CD4-positive, alpha-beta T cell treated with Interleukin-6 at 100 ng/mL for 8 hours (primary cell): ENCODE measurements at places on chromosomes 6 and 20.
A peak's percentile ranks its signal among the peaks of the same experiment; 100 is the strongest.

DNA sequence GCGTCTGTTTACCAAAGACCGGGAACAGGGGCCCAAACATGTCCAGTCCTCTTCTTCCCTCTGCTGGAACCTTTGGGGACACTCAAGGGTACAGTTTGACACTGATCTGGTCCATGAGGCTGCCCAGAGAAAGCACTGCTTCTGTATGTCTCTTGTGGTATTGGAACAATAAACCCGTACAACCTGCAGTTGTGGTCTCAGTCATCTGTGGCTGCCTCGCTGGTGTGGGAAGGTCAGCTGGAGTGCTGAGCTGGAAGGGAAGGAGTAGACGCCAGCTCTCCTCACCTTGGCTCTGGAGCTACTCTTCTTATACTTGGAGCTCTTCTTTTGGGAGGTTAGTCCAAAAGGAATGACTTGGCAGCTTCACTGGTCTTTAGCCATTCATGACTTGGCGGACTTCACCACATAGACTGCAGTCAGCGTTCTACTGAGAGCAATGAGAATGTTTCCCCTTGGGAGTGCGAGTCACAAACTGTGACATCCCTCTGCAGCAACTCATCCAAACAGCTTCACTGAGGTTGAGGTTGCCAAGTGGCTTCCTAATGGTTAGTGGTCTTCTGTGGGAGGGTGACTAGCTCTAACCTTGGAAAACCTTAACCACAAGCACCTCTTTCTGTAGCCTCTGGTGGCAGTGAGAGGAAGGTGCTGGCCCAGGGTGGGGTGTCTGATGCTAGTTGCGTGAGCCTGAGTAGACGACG is 81.2 kb downstream of the ASXL1 start:
- no peak for DNase-seq

DNA sequence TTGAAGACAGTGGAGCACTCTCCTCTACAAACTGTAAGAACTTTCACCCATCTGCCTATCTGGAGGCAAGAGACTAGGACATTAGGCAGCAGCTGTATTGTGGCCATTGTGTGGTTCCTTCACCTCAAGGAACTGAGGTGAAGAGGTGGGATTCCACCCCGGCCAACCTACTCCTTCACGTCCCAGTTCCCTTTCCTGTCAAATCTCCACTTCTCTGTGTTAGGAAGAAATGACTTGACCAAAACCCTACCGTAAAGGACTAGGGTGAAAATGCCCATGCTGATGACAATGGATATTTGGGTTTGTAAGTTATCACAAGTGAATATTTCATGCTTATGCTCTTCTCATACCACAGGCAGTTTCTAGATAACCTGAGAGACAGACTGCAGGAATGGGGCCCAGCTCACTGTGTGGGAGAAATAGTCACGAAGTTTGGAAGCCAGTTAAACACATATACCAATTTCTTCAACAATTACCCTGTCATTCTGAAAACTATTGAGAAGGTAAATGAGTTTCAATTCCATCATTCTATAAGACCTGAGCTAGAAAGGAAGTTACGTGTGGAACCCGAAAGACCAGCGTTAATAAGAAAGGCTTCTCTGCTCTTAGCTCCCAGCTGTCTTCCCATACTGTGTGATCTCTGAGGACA is 86.6 kb downstream of the ECT2L start:
- no peak for DNase-seq

GRCh38 chr6:79778816-79779215 is 147.7 kb downstream of the SH3BGRL2 start:
- no peak for DNase-seq

DNA sequence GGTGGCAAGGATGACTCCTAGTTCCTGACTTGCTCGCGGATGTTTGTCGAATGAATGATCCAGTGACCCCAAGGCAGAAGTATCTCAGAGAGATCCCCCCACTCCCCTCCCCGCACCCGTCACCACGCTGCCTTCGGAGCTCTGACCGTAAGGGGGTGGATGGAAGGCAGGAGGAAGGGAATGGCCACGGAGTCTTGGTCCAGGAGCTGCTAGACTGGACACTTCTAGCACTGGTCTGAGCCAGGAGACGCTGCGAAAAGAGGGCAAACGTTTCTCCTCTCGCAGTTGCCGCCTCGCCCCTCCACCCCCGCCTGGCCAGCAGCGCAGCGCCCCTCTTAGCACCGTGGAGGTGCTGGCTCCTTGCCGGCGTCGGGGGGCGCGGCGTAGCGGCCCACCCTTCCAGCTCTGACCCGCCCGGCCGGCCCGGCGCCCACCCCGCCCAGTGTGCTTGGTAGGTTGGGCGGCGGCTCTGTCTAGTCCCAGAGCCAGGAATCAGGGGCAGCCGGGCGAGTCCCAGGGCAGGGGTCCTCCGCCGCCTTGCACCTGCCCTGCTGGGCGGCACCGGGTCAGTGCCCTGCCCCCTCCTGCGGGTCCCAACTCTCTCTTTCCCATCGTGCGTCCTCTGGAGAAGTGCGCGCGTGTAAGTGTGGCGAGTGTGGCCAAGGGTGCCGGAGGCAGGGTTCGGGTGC is 2.4 kb upstream of the DBNDD2 start:
- DNase-seq: no peak

DNA sequence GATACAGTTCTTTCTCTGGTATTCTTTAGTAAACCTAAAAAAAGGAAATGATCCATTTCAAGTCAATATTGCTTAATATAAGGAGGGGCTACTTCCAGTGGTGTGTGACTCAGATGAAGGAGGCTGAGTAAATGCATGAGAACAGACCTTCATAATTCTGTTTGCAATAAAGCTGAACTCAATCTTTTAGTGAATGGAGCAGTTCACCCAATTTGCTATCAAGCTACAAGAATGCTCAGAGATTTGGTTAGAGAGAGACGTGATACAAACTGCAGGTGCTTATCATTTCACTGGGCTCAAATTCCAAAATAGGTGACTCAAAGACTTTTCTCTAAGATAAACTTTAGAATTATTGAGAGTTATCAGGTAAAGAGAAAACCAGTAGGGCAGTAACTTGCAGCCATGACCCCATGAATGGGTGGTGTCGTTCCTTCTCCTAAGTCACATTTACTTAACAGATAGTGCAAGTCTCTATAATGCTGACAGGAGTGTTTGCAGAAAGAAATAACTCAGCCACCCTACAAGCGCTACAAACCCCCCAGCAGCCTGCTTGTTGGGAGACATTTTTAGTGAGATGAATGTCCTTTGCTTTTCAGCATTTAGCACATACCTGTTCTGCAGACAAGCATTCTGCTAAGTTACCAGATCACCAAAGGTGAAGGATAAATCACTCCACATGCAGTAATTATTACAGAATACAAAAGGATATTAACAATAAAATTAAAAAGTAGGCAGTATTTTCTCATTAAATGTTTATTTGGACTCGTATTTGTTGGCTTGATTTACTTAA is 16.4 kb upstream of the BLOC1S5 start:
- DNase-seq: no peak

DNA sequence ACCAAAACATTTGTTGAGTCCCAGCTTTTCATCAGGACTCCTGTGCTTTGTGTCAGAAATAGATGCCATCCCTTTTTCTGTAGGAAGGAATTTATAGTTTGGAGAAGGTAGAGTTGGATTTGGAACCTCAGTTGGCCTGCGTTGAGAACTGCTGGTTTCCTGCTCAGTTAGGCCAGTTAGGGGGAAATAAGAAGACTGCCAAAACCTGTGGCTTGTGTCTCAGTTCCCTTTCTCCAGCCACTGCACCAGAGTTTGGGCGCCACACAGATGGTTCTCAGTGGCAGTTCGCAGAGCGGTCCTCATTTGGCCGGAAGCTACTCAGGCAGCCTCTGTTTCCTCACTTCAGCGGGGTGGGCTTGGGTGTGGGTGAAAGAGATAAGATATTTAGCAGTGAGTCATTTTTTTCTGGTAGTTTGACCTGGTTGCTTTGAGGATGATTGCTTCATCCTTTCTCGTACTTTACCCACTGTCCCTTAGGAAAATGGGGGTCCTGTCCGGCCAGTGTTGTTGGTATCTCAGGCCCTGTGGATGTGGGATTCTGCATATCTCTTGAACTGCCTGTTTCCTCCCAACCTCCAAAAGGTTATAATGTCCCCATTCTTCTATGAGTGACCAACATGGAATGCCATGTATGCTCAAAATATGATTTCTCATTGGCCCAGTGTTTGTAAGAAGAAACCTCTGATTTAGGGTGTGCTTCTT is 53.7 kb downstream of the JARID2 start:
- peak; percentile 18 for DNase-seq

GRCh38 chr6:6657085-6657819 is 68.7 kb downstream of the LY86 start:
- DNase-seq: no peak

DNA sequence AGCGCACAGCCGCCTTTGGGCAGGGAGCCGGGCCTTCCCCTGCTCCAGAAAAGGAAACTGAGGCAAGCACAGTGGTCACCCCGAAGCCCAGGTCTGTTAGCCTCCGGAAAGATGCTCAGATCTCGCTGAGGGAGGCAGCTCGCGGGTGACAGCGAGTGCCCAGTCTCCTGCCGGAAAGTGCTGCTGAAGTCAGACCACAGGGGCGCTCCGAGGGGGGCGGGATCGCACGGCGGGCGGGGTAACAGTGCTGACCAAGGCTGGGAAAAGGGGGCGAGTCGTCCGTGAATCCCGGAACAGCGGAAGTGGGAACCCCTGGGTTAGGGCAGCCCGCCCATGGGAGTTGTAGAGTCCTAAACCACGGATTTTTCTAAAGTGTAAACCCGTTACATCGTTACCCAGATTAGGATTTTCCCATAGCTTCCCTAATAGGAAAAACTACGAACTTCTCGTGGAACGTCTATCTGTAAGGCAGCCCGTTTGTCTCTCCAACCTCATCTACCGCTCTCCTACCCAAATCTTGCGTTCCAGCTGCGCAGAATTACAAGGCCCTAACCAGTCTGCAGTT is 504 bp downstream of the VPS16 start:
- DNase-seq: no peak

DNA sequence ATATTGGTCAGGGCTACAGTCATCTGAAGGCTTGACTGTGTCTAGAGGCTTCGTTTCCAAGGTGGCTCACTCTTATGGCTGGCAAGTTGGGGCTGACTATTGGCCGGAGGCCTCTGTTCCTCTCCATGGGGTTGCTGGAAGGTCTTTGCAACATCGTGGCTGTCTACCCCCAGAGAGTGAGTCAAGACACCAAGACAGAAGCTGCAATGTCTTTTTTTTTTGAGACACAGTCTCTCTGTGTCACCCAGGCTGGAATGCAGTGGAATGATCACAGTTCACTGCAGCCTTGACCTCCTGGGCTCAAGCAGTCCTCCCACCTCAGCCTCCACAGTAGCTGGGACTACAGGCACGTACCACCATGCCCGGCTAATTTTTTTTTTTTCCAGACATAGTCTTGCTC is 29.4 kb upstream of the KIF3B start:
- DNase-seq: no peak

GRCh38 chr6:40946738-40947301 is 92.2 kb downstream of the UNC5CL start:
- DNase-seq: no peak

DNA sequence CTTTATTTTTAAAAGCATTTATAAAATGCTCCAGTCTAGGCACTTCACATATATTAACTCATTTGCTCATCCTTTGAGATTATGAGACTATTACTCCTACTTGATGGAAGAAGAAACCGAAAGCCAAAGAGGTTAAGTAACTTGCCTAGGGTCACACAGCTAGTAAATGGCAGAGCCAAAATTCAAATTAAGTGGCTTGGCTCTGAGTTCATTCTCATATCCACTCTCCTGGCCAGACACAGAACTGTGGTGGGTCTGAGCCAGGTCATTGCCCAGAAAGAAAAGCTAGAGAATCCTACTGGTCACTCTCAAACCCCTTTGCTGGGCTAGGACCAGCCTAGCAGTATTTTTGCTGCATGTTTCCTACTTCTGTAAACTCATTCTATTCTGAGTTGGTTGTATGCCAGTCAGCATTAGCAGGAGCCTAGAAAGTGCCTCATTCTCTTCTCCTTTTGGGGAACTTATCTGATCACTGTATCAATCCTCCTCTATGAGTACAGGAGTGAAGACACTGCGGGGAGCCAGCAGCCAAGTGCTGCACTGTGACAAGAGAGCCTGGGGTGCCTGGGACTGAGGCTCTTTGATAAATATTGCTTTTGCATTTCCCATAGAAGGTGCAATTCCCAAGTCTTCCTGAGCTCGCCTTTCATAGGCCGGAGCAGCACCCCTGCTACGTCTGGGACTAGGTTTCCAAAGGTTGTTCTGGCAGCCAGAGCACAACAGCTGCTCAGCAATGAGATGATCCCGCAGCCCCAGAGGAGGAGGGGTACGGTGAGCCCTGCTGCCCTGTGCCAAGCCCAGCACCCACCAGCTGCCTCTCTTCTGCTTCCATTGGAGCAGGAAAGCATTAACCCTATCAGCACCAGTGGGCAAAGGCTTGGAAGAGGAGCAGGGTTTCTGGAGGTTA is 728.3 kb downstream of the MAFB start:
- no peak for DNase-seq

- no peak for DNase-seq
Measured at GRCh38 chr6:144657691-144658090, 372.6 kb downstream of the UTRN start.

DNA sequence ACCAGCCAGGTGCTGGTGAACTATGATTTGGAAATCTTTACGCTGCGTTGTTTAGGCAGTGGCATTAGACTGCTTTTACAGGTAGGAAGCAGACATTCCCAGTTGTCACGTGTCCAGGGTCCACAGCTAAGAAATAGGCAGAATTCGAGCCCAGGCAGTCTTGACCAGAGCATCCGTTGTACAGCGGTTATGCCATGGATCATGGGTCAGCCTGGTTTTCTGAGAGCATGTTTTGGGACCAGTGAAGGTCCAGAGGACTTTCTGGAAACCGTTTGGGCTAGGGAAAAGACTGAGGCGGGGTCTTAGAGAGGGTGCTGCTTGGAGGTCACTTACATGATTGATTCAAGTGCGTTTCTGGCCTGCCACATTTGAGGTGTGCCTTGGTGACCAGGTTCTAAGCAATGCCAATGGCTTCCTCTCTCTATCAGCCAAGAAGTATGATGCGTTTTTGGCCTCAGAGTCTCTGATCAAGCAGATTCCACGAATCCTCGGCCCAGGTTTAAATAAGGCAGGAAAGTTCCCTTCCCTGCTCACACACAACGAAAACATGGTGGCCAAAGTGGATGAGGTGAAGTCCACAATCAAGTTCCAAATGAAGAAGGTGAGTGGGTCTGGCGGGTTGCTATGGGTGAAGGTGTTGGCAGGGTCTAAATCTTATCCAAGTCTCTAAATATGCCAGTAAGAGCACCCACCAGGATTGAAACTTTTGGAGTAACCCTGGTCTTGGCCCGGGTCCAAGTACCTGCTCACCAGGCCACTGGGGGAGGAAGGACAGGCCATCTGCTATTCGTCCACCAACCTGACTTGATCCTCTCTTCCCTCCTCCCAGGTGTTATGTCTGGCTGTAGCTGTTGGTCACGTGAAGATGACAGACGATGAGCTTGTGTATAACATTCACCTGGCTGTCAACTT is 1.8 kb downstream of the RPL10A start:
- DNase-seq: no peak

DNA sequence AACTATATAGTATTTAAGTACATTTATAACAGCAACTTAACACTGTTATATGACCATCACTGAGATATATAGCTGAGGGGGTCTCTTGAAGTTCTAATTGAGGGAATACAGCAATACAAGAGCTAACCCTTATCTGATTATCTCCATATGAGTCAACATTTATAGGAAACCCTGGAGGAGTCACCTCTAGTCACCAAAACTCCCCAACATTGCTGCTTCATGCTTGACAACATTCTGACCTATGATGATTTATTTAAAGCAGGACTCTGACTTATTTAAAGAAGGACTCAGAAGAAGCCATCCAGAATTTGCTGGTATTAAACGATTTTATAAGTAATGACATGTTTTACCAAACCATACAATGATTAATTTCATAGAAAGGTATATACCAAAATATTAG is 182.6 kb upstream of the NOX3 start:
- DNase-seq: no peak
